GM12891 (cell line): ENCODE measurements at places on chromosomes 6 and 20.
A peak's percentile ranks its signal among the peaks of the same experiment; 100 is the strongest.

- no peak for DNase-seq
Observed at GRCh38 chr6:145809211-145809610, 5.4 kb downstream of the FBXO30 start.

DNA sequence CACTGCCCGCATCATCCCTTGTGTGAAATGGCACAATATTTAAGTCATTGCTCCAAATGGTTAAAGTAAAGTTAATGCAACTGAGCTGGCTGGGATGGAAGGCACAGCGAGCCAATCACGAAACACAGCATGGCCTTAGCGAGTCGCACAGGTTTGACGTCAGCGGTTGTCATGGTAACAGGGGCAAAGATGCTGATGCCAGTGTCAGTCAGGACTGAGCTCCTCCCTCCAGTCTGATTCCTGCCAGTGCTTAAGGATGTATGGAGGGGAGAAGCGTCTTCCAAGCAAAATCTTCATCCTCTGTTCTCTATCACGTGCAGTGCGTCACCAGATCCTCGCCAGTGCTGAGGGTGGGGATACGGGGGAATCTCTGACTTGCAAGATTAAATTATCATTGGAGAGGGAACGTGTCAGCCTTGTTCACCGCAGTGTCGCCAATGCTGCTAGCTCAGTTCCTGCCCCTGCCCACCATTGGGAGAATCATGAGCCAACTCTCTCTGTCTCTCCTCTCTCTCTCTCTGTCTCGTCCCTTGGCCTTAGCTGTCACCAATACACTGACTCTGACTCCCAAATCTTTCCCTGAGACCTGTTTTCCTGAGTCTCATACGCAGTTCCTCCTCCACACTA, 24.5 kb downstream of the TSPYL4 start:
- DNase-seq: no peak

DNA sequence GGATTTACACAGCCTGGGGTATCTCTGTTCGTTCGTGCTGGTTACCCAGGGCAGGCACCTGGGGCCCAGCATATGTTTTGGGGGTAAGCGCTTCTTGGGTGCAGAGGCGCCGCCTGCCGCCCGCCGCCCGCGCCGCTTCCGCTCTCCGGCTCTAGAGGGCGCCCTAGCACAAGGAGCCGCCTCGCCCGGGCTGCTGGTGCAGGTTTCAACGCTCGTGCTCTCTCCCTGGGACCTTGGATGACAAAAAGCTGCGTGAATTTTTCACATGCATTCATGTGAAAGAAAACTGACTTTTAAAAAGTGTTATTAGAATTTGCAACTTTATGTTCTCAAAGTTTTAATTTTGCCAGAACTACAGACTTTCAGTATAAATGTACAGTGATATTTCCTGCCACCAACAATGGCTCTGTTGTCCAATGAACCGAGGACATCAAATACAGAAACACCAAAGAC, 32.5 kb downstream of the PRR18 start:
- peak; percentile 75 for DNase-seq

DNA sequence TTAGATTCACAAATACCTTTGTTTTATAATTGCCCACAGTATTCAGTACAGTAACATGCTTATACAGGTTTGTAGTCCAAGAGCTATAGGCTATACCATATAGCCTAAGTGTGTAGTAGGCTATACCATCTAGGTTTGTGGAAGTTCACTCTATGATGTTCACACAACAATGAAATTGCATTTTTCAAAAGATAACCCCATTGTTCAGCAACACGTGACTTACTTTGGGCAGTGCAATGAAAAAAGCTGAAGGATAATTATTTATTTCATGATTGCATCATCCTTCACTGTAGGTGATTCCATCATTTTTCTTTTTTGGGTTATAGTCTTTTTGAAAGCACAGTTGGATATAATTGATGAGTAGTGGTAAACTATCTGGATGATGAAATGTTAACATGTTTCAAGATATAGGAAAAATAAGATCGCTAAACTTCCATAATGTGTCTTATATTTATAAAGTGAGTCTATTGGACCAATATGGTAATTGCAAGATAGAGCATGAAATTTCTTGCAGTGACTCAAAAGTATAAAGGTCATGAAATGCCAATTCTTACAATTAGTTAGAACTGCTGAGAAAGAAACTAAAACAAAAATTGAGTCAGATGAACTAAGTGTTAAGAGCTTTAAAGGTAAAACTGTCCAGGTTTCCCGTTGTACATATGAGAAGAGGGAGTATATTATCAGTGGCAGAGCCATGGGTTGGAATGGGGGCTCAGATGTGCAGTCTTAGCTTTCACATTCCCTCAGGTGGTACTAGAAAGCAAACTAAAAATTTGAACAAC, 164.4 kb downstream of the ZFAND3 start:
- no peak for DNase-seq

DNA sequence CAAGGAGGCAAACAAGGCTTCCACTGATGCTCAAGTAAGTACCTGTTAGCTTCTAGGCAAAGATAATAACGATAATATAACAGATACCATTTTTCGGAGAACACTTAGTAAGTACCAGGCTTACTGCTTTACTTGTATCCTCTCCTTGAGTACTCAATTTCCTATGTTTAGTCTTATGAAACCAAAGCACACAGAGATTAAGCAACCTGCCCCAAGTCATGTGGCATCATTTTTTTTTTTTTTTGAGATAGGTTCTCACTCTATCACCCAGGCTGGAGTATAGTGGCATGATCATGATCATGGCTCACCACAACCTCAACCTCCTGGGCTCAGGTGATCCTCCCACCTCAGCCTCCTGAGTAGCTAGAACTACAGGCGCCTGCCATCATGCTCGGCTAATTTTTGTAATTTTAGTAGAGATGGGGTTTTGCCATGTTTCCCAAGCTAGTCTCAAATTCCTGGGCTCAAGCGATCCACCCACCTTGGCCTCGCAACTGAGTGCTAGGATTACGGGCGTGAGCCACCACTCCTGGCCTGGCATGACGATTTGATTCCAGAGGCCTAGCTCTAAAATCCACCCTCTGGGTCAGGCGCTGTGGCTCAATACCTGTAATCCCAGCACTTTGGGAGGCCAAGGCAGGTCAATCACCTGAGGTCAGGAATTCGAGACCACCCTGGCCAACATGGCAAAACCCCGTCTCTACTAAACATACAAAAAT, 14.0 kb downstream of the SPAG4 start:
- DNase-seq: no peak

DNA sequence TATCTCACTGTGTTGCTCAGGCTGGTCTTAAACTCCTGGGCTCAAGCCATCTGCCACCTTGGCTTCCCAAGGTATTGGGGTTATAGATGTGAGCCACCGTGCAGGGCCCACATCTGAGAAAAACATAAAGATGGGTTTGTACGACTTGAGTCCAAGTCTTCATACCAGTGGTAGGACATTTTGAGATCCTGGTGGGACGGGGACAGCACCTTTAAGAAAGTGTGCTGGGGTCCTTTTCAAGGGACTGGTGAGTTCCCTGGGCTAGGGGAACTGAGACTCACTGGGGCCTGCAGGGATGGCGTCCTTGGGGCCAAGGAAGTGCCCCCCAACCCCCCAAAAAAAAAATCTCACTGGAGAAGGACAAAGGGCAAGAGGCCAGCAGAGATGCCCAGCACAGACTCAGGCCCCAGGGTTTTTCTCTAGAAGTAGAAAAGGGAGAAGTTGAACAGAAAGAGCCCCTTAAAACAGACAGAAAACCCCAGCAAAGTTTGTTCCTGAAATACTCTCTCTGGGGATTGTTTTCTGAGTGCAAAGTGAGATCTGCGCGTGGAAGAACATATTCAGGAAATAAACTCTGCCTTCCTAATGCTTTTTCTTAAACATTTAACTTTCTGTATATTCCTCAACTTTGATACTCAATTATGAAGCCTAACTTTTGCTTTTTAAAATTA, 10.7 kb downstream of the OSBPL2 start:
- DNase-seq: no peak

GRCh38 chr20:23047738-23048214, 1.7 kb downstream of the THBD start:
- DNase-seq: no peak

- no peak for DNase-seq
Observed at GRCh38 chr6:169370666-169371343, 117.2 kb upstream of the THBS2 start.

DNA sequence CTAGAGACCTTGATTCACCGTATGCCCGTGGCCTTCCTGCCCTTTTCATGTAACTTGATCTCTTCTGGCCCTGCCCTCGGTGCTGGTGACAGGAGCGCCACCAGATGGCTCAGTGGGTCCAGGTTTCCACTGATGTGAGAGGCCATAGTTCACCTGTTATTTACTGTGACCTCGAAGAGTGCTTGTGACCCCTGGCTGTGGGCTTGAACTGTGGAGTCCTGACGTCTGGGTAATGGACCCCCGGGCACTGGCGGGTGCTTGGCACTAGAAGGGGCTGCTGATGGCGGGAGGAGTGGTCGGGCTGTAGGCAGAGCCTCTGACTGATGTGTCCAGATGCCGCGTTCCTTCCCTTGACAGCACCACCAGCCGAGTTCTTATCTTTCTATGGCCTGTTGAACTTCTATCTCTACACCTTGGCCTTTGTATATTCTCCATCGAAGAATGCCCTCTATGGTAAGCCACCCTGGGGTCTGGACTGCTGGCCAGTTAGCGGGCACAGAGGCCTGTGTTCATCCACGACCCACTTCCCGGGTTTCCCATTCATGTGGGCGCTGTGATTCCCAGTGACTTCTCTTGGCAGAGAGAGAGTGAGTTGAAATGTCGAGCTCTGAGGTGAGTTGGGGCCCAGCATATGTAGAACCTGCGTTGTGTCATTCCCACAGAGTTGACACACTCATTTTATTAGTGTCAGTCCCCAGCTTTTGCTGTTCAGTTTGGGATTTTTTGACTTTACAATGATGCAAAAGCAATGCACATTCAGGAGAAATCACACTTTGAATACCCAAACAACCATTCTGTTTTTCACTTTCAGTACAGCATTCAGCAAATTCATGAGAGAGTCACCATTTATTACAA, 14.9 kb downstream of the DYNLT1 start:
- DNase-seq: no peak

DNA sequence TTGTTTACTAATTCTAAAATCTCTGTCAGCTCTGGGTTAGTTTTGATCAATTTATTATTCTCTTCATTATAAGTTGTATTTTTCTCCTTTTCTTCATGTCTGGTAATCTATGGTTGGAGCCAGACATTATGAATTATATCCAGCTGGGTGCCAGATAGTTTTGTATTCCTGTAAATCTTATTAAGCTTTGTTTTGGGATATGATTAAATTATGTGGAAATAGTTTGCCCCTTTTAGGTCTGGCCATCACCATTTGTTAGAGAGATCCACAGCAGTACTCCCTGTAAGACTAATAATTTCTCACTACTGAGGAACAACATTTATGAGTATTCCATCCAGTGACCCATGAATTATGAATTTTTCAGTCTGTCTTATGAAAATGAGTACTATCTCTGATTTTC, 20.9 kb upstream of the SLC17A1 start:
- no peak for DNase-seq

- no peak for DNase-seq
Observed at GRCh38 chr6:94894300-94894699, 683.0 kb upstream of the MANEA start.

DNA sequence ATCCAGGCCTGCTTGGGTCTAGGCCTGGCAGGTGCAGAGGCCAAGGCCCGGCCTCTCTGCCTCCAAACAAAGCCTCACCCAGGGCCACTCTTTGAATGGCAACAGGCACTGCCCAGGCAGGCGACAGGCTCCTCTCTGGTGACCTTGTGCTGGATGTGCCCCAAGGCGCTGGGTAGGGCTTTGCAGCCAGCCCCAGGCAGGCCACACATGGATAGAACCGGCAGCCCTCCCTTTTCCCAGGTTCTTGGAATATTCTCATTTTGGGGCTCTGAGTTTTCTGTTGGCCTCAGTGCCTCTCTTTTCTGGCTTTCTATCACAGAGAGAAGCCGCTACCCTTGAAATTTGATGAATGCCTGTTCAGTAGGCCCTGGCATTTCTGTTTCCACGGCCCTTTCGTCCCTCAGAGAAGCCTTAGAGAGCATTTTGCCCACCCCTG, 18.9 kb downstream of the PKIG start:
- no peak for DNase-seq

DNA sequence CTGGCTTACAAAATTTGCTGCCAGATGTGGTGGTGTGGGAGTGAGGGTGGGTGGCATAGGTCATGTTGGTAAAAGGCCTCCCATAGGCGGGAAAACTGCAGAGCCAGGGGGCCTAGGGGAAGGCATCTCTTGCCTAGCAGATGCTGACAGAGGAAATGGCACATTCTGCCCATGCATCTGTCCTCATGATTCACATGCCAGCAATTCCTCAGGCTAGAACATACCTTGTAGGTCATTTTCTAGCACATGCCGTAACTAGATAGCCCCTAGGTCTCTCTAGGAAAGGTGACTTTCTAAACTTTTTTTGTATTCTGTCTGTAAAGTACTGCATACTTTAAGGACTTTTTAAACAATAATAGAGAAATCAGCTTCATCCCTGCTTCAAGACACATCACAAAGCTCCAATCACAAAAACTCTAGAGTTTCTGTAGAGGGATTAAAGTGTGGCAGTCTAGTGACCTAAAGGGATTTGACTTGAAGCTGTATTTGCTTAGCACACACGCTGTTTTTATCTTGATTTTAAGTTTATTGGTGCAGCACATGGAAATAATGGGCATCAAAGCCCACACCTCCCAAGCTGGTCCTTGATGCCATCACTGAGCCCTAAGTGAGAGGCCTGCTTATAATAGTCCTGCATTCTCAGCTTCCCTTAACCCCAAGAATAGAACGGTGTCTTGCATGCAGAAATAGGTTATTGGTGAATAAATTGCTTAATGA, 55.2 kb downstream of the ANKEF1 start:
- DNase-seq: no peak

DNA sequence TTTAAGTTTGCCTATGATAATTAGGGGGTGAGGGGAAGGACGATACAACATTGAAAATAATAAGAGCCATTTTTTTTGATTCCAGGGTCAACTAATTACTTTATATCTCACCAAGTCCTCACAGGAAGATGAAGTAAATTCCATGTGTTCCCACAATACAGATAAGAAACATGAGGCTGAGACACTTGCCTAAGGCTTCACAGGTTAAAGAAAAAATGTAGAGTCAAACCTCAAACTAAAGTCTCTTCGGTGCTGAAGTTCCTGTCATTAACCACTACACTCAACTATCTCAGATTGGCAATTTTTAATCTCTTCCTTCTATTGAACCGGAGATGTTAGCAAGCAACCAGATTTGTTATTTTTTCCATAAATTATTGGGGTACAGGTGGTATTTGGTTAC, 33.0 kb downstream of the MRAP2 start:
- no peak for DNase-seq

DNA sequence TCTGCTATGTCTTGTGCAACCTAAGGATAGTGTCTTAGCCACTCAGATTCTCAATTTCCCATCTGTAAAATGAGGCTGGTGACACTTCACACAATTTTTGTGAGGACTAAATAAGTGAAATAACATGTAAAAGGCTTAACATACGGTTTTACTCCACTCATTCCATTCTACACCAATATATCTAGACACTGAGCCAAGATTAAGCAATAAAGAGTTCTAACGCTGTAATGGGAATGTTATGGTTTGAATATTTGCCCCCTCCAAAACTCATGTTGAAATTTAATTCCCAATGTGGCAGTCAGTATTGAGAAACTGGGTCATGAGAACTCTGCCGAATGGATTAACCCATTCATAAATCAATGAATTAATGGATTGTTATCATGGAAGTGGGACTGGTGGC, 301.0 kb downstream of the HACE1 start:
- DNase-seq: no peak

GRCh38 chr6:100260584-100260983, 204.1 kb downstream of the SIM1 start:
- no peak for DNase-seq
